ENCODE measurements at places on chromosomes 1 and 21.

DNA sequence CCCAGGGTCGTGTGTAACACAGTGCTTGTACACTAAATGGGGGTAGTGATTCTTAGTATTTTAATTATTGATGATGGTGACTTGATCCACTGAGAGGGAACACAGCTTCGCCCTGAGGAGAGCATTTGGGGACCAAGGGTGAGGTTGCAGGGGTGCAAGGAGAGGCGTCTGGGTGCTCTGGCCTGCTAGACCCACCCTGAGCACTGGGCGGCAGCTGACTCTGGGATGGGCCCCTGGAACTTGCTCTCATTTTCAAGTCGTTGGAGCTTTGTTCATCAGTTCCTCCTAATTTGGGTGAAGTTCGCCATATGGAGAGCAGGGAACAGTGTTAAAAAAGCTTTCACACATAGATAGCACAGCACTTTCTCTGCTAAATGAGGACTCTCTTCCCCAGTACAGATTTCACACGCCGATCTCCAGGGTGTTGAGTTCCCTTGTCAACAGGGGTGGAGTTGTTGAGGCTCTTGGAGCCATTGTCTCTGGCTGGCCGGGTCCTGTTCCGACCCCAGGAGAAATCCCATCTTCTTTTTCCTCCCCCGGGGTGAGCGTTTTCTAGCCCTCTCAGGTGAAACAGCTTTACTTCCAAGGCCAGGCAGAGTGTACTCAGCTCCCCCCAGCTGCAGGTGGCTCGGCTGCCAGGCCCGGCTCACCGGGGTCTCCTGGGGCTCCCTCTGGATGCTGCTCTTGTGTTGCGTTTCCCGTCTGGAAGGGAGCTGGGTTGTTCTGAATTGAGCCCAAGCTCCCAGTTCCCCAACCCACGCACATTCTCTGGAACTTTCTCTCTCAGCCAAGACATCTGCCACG is 367.4 kb downstream of the RPS6KC1 start:
- no peak for DNase-seq

- DNase-seq = no peak
These were observed 13.5 kb upstream of the HJV start for GRCh38 chr1:146035048-146035423.

- DNase-seq = peak; percentile 14
These were observed 91.2 kb upstream of the JUN start for GRCh38 chr1:58874757-58875755.

GRCh38 chr1:175804561-175804960 is 61.2 kb upstream of the TNR start:
- no peak for DNase-seq

DNA sequence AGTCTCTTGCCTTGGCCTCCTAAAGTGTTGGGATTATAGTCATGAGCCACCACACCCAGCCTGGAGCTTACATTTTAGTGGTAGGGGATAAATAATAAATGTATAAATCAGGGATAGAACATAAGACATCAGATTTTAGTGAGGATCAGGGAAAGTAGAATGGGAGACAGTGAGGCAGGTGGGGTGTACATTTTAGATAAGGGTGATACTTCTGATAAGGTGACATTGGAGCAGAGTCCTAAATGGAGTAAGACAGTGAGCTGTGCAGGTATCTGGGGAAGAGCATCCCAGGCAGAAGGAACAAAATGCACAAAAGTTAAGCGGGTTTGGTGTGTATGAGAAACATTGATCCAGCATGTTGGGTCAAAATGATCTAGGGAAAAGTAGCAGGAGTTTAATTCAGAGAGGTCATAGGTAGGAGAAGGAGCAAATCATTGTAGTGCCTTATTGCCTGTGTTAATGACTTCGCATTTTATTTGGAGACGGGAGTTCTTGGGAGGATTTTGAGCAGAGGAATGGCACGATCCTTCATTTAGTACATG is 11.1 kb downstream of the EPB41 start:
- DNase-seq = no peak

- no peak for DNase-seq
These were observed 28.0 kb upstream of the LRRN2 start for GRCh38 chr1:204713541-204713940.

DNA sequence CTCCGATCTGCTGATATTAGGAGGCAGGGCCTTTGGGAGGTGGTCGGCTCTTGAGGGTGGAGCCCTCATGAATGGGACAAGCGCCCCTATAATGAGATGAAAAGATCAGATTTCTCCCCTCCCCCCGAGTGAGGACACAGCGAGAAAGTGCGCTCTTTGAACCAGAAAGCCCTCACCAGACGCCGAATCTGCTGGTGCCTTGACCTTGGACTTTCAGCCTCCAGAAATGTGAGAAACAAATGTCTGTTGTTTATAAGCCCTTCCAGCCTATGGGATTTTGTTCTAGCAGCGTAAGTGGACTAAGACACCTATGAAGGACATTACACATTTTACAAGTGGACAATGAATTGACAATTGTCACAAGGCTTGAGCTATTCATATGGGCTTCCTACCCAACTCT is 80.2 kb downstream of the RIPK4 start:
- DNase-seq = no peak

- no peak for DNase-seq
These were observed 235.9 kb upstream of the DMRTA2 start for GRCh38 chr1:50659107-50659662.

GRCh38 chr1:21246905-21247642 is 43.2 kb downstream of the ECE1 start:
- no peak for DNase-seq

DNA sequence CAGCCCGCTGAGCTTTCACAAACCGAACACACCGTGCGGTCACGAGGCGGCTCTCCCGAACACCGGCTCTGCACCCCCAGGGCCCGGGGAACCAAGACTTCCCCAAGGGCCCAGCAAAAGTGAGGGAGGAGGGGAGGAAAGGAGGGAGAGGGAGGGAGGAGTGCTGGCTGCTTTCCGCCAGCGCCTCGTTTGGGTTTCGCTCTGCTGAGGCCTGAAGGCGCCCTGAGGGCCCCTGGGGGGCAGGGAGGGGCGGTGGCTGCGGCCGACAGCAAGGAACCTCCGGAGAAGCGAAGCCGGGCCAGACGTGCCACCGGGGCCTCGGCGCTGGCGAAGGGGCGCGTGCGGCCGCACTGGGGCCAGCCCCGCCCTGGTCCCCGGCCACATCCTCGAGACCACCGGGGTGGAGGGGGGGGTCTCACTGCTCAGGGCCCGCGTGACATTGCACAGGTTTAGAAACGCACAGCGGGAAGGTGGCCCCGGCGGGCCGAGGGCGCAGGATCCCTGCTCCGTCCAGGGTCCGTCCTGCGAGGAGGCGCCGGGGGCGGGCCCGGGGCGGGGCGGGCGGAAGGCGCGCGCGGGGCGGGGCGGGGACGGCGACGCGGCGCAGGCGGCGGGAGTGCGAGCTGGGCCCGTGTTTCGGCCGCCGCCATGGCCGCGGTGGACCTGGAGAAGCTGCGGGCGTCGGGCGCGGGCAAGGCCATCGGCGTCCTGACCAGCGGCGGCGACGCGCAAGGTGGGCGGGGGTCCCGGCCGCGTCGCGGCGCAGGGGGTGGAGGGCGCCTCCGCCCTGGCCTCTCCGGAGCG is at the start of gene PFKL:
PFKL (plus strand) TSS at position 596 of the 804 bp plus-strand sequence; CDS start at position 649, 53 bp downstream.
- DNase-seq = peak; percentile 30

DNA sequence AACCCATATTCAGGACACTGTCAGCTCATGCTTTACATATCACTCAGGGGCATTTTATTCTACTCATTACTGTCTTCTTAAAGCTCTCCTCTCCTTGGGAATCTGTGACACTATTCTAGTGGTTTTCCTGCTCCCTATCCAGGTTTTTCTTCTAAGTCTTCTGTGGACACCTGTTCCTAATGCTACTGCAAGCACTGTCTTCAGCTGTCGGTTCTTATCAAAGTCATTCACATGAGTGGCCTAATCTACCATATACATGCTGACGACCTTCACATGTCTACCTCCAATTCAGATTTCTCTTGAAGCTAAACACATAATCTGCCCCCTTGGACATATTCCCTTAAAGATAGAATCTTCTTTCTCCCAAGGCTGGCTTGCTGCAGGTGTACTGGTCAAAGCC is 39.8 kb upstream of the PRRX1 start:
- no peak for DNase-seq

- DNase-seq = no peak
These were observed 739.7 kb downstream of the LTN1 start for GRCh38 chr21:28252928-28253327.

- no peak for DNase-seq
These were observed 72.4 kb downstream of the POU2F1 start for GRCh38 chr1:167293057-167293456.

Data from GOT3 (cell line).